ENCODE measurements at places on chromosomes 3 and 15. TPM values are rescaled to one million over a fixed set of nuclear protein-coding genes. Genes with fewer than 3 reads are reported as not detected.

The GP9 gene
- polyA plus RNA-seq = 0.47 TPM

The GLDN gene
- 0.28 TPM for polyA plus RNA-seq

The DLG1 gene
- 96.9 TPM for polyA plus RNA-seq

The LARP6 gene
- 15.5 TPM for polyA plus RNA-seq

The ADAMTS7 gene
- polyA plus RNA-seq = 21.4 TPM

The KIF15 gene
- polyA plus RNA-seq = 39.8 TPM

The TMEM89 gene
- not detected for polyA plus RNA-seq

DNA sequence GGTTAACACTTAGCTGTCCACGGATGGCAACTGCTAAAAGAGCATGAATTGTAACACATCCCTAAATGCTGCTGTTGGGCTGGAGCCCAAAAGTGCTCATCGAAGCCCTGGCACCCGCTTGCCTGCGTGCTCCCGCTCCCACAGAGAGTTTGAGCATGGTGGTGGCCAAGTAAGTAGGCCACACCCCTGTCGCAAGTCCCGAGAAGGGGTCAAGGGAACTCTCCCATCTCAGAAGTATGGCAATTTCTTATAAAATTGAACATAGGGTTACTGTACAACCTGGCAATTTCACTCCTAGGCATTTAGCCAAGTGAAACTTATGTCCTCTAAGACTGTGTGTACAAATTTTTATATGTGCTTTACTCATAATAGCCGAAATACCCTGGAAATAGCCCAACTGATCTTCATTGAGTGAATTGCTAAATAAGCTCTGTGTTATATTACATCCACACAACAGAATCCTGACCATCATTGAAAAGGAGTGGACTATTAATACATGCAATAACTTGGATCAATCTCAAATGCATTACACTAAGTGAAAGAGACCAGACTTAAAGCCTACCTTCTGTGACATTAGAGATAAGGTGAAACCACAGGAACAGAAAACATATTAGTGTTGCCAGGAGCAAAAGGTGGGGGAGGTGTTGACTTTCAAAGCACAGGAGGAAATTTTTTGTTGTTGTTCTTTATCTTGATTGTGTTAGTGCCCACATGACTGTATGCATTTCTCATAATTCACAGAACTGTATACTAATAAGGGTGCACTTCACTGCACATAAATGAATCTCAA lies 1.5 kb upstream of the GCSAM start:
- no peak for DNase-seq

DNA sequence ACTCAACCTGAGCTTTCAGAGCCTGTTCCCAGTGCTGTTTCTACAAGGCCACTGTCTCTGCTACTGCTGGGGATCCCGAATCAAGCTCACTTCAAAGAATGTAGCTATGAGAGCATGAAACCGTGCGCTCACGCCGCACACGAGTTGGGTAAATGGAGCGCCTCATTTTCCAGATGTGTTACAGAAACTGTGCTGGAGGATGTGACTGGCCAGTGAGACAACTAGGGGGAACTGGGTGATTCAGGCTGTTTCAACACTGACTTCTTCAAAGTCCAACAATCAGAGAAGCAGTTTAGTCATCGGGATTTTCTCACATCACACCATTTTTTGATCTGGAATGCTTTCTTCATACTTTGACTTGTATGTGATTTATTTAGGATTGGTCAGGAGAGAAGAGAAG lies 3.5 kb downstream of the ZNF710 start:
- no peak for DNase-seq

GRCh38 chr3:140062461-140062860 lies 127.5 kb downstream of the CLSTN2 start:
- no peak for DNase-seq

- DNase-seq = no peak
Measured at GRCh38 chr15:78651930-78652615, 11.1 kb upstream of the CHRNB4 start.

- DNase-seq = no peak
Measured at GRCh38 chr3:15470849-15471248, 43.5 kb downstream of the EAF1 start.

- no peak for DNase-seq
Measured at GRCh38 chr3:9778143-9779074, 8.7 kb upstream of the CAMK1 start.

DNA sequence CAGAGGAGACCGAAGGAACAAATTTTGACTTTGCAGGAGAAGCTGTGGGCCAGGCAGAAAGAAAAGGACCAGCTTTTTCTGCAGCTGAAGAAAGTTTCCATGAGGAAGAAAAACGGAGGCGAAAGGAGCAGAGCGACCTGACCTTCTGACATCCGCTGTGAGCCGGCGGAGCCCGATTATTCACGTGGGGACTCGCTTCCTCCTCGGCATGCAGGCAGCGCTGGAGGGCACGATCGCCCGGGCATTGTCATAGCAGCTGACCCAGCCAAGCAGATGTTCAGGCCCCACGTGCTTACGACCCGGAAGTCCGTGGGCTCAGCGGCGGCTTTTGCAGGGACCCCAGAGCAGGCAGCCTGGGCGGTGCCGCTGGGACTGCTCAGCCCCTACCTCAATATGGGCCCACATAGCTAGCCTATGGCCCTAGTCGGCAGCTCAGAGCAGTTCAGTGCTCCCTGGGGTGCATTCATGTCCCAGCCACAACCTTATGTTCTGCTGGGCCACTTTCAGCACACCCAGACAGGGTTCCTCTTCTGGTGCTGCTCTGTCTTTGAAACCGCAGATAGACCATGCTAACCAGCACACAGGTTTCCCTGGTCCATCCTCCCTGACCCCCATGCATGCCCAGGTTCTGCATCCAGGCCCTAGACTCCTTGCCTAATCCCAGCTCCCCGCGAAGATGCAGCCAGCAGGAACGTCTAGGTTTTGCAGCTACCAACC lies 10.5 kb upstream of the EIF4A2 start:
- DNase-seq = peak; percentile 26

- DNase-seq = no peak
Measured at GRCh38 chr15:62637574-62637897, 405.0 kb upstream of the TPM1 start.

DNA sequence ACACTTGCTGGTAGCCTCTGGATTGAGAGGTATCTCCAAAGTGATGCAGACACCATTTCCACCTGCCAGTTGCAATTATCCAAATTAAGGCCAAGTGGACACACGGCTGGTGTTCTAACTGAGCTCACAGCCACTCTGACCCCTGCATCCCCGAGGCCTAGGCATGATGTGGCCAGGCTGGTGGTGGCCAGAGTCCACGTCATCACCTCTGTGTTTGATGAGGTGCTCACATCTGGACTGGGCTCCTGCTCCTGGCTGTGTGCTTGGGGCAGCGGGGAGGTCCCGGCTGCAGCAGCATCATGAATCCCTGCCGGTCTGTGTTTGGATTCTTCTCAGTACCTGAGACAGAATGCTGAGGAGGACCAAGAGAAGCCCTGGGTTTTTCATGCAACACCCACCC lies 4.9 kb downstream of the OXTR start:
- DNase-seq = no peak

- DNase-seq = no peak
Measured at GRCh38 chr3:184015381-184016019, 2.2 kb downstream of the ABCC5 start.

GRCh38 chr3:20280257-20280656 lies 94.3 kb upstream of the SGO1 start:
- no peak for DNase-seq
